ENCODE measurements at places on chromosomes 11 and 22.

GRCh38 chr11:45929486-45930030, 7.1 kb downstream of the LARGE2 start:
- no peak for DNase-seq

DNA sequence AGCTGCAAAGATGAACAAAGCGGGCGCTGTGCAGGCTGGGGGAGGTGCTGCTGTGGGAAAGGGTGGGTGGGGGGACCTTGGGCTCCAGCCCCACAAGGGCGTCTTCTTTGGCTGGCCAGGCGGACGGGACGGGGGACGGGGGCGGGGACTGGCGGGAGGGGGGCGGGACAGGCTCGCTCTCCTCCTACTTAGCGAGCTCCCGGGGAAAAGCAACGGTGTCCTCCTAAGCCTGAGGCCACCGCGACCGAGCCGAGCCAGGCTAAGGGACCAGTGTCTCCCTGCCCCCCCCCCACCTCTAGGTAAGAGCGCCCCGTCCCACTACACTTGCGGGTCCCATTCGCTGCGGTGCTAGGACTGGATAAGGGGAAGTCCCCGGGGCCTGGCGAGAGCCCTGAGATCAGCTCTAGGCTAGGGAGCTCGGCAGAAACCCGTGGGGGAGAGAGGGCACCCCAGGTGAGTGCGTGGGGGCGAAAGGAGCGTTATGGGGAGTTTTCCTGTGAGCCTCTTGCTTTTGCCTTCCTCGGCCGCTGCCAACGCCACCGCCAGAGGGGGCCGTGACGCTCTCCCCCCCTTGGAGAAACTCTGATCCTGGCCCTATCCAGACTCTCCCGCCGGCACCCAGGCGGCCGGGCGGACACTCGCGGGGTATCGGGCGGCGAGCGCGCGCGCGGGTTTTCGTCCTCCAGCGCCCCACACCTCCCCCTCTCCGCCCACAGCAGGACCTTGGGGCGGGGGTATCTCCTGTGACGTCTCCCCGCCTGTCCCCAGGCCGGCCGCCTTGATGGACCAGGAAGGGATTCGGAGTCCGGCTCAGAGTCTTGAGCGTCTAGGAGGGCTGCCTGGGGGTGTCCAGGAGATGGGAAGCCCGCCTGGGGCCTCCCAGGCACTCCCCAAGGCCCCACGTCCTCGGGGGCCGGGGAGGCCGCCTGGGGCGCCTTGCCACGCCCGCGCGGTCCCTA, at the start of gene PHLDB1:
Gene PHLDB1 (plus strand): TSS at position 215 of the 959 bp plus-strand sequence. CDS start 6,222 bp downstream, outside the sequence.
- peak; percentile 81 for DNase-seq

DNA sequence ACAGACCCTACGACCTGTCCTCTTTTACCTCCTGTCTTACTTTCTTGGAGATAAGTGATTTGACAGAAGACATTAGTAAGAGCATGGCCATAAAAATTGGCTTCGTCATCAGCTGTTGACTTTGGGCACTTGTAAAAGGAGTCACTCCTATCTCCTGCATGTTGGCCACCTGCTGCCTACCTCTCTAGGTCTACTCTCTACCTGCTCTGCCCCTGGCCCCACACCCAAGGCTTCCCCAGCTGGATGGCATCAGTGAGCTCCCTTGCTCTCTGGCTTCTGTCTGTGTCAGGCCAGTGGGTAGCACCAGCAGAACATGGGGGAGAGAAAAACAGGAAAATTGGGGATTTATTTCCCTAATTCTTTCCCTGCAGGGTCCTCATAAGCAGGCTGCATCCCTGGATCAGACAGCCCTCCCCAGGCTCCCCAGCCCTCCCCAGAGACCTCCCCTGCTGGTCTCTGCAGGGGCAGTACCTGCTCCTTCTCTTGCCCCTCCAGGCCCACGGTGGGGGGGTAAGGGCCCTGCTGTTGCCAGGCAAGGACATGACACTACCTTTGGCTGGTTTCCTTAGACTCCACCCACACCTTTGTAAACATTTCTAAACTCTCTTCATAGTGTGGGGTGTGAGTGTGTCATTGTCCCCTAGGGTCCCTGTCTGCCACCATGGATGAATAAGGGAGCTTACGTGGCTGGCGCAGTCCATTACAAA, 157.0 kb upstream of the NECTIN1 start:
- DNase-seq, result no peak

- no peak for DNase-seq
These were observed 85.9 kb upstream of the LDLRAD3 start for GRCh38 chr11:35857922-35858321.

DNA sequence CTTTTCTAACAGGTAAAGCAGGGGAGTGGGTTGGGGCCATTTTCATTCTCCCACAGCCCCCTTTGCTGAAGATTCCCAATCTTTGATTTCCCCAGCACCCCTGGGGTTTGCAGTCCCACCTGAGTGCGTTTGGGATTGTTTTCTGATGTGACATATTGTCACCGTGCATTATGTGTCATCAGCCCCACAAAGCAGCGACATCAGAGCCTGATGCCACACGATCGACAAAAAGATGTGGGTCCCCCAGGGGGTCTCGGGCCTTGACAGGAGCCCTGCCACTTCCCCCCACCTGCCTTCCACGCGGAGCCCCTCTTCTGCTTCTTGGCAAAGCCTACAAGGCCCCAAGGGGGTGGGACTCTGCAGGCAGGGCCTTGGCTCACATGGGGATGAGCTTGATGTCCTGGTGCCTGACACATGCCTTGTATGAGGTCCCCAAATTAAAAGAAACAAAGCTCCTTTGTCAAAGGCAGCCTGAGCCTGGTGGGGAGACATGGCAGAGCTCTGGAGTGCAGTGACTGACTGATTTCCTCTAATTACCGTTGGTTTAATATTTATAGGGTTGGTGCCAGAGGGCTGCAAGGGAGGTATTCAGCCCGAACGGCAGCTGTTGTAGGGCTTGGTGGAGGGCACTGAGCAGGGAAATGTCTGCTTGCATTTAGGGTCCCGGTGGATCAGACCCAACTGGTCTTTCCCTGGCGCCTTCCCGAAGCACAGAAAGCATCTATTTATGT, 149.2 kb downstream of the MIAT start:
- no peak for DNase-seq

- DNase-seq, result no peak
These were observed 42.9 kb downstream of the PARVB start for GRCh38 chr22:44067033-44067432.

- no peak for DNase-seq
These were observed 85.7 kb downstream of the CSNK2A3 start for GRCh38 chr11:11267312-11267711.

- peak; percentile 47 for DNase-seq
These were observed 21.7 kb downstream of the GRAMD4 start for GRCh38 chr22:46641811-46642266.

- DNase-seq, result no peak
These were observed 4.6 kb downstream of the DCHS1 start for GRCh38 chr11:6650980-6651379.

DNA sequence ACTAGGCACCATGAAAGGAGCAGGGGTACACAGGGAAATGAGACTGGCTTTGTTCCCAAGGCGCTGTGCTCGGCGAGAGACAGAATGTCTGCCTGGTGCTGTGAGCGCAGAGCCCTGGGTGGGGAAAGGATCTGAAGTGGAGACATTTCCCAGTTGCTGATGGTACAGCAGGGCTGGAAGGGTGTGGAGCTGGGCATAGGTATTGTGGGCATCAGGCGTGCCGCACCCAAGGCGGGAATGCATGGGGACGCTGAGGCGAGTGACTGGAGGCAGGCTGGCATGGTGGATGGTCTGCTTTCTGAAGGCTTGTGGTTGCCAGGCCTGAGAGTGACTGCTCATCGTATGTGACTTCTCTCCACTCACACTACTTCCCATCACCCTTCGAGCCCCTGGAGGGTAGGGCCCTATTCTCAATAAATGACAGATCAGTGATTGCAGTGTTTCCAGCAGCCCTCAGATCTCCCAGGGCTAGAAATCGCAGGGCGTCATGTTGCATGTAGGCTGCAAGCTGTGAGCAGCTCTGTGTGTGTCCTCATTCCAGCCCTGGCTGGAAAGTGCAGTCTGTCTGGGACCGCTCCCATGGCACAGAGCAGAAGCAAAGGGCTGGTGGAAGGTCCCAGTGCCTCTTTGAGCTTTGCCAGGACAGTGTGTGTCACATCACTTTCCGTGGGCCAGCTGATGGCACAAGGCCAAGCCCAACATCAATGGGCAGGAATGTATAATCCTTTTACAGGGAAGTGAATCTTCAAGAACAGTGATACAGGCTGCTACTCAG, 67.7 kb downstream of the TBC1D22A start:
- DNase-seq, result peak; percentile 62

DNA sequence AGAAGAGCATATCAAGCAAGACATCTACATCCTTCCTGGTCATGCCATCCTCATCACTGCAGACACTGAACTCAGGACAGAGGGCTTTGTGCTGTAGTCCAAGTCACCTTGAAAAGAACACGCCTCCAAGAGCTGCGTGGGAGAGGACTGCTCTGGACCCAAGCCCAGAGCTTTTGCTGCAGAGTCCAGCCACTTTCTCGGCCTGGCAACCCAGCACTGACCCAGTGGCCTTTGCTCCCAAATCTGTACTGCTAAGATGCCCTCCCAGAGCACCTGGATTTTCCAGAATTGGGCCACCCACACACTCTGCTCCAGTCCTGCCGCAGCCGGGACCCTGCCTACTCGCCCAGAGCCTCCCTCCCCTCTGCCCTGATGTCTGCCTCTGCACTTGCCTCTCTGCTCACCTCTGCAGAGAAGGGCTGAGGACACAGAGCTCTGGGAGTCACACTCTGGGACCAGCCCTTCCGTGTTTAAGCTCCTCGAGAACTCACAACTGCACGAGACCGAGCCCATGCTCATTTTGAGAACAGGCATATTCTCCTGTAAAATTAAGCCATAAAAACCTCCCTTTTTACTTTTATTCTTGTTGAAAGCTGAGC, 83.8 kb upstream of the CSNK2A3 start:
- DNase-seq, result no peak

- peak; percentile 72 for DNase-seq
These were observed 95.2 kb upstream of the TP53I11 start for GRCh38 chr11:45045683-45046471.

- DNase-seq, result no peak
These were observed 38.8 kb downstream of the PTPRJ start for GRCh38 chr11:48019217-48019584.

DNA sequence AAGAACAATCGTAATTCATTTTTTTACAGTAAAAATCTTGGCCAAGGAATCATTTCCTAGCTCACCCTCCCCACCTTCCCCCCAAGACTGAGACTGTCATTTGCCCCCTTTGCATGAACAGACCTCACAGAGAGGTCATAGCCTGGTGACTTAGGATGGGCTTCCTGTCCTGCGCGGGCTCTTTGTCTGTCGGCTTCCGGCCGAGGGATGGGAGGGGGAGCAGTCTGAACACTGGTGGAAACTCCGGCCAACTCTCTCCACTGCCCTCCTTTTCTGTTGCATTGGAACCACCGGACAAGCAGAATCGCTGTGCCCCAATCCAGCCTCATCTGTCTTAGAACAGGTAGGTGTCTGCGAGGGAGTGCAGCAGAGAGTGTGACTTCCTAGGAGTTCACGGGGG, 41.7 kb downstream of the TEAD1 start:
- no peak for DNase-seq

GRCh38 chr11:1772270-1773130, 8.8 kb upstream of the CTSD start:
- DNase-seq, result peak; percentile 97

DNA sequence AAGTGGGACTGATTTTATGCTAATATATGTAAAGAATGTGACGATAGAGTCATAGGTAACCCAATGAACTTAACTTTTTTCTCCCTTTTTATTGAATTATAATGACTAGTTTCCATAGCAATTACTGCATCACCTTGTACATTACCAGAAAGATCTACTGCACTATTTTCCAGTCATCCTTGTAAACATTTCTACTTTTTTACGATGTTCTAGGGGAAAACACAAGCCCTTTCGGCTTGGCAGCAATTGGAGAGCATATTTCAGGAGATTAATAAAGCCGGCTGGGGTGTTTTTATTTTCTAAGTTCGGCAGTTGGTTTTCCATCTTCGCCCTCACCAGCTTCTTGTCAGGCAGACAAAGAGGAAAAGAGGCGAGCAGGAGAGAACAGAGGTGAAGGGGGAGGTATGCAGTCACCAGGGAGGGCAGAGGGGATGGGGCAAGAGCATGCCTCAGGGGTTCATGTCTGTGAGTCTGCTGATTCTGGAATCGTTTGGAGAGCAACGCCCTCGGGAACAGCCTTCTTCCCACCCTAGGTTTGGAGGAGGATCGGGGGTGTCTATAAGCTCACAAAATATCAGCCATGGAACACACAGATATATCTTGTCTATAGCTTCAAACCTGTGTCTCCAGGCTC, 476.4 kb downstream of the MIAT start:
- no peak for DNase-seq
